NCI-H1694 (cell line): ENCODE measurements at places on chromosomes 2 and 18.

GRCh38 chr2:183592271-183592670 is 468.0 kb downstream of the NUP35 start:
- DNase-seq = no peak

DNA sequence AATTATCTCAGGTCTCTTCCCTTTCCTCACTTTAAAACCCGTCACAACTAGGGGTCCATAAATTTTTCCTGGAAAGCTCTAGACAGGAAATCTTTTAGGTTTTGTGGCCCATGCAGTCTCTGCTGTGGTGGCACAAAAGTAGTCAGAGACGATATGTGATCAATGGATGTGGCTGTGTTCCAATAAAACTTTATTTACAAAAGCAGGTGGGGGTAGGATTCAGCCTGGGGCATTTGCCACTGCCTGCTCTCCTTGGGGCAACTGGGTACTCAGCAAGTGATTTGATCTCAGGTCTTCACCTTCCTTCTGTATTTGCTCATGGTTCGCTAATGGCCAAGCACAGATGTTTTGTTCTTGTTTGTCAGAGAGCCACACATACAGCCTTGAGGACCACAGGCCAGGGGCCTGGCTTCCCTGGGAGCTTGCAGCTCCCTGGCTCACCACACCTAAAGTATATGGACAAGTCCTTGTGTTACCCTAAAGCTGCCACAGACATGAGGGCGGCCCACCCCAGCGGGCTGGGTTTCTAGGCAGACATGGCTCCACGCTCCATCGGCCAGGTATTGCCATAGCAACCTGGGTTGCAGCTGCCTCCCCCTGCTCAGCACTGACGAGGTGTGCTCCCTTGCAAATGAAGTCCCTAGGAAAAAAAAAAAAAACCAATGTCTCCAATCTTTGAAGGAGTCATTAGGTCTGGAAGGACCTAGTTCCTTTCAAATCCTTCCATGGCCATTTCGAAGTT is 89.7 kb upstream of the YWHAQ start:
- peak; percentile 84 for DNase-seq

GRCh38 chr2:60158262-60158661 is 395.2 kb downstream of the BCL11A start:
- no peak for DNase-seq

GRCh38 chr2:177078855-177079254 is 133.7 kb upstream of the HNRNPA3 start:
- no peak for DNase-seq
